ENCODE measurements at places on chromosomes 3 and 15. TPM values are rescaled to one million over a fixed set of nuclear protein-coding genes. Genes with fewer than 3 reads are reported as not detected.

DNA sequence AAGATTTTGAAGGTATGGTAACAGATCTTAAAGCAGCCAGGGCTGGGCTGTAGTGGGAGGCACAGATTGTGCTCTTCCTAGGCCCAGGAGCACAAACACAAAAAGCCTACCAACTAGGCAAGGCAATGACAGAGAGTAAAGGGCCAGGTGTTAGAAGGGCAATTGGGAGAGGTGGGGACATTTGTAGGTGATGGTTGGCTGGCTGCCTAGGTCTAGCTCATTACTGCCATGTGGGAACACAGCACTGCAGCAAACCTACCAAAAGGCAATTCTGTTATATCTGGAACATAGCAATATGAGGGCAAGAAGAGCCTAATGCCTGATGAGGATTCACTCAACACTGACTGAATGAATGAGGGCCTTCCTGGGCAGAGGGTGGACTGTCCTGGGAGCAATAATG lies 30.4 kb downstream of the ARHGEF3 start:
- DNase-seq, result no peak

RPL35A gene
- total RNA-seq, result 405 TPM

C2CD4B gene
- not detected for total RNA-seq

DNA sequence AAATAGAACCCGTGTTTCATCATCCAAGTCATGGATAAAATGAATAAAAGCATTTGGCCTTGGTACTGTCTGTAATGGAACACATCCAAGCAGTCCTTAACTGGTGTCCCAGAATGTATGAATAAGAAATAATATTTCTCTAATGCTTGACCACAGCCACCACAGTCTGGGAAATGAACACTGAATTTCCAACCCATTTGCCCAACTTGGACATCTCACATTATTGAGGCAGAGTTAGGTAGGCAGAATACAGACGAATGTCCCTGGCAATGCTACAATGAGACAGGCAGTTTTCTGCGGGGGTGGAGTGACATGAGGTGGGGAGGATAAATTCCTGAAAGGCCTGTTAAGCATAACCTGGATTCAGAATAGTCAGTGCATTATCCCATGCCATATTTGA lies 245.7 kb downstream of the ZIC1 start:
- peak; percentile 74 for DNase-seq

MTHFS gene
- total RNA-seq, result 17.4 TPM

DNA sequence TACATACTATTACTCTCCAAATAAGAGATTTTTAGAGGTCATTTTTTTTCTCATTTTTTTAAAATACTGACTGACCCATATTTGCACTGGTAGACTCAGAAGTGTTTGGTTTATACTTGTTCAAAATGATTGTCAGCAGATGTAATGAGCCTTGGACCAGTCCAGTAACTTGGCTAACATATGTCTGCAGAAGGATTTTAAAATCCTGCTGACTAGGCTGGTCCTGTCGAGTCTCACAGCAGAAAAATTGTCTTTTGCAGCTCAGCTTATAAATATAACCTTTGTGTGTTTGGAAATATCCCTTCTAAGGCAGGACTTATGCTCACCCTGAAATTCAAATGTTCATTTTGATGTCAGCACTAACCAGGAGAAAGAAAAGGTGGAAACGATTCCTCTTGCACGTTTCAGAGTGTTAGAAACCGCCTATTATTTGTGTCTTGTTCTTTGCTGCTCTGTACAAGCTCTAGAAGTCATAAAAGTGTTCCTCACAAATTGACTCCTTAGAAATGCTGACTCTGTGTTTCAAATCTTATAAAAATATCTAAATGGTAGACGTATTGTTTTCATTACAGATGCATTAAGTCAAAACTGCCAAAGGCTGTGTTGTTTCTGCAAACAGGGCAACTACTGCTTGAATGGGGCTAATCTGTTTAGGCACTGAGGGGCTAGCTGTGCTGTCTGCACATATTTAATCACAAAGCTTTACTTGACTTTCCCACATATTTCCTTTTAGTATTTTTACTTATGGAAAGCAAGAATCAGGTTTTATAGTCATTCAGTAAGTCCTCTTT lies 95.3 kb downstream of the CHL1 start:
- no peak for DNase-seq

DNA sequence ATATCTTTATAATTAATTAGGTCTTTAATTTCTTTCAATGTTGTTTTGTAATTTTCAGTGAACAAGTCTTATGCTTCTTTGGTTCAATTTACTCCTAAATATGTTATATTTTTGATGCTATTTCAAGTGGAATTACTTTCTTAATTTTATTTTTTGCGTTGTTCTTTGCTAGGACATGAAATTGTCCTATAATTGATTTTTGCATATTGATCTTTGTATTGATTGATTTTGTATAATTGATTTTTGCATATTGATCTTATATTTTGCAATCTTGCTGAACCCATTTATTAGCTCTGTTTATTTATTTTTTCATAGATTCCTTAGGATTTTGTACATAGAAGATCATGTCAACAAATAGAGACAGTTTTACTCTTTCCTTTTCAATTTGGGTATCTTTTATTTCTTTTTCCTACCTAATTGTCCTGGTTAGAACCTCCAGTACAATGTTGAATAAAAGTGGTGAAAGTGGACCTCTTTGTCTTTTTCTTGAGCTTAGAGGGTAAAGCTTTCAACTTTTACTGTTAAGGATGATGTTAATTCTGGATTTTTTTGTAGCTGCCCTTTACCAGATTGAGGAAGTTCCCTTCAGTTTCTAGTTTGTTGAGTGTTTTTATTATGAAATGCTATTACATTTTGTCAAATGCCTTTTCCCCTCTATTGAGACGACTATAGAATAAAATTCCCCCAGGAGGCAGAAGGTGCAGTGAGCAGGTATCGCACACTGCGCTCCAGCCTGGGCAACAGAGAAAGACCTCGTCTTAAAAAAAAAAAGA lies 36.8 kb upstream of the CCDC50 start:
- no peak for DNase-seq

GPR62 gene
- total RNA-seq, result not detected

DNA sequence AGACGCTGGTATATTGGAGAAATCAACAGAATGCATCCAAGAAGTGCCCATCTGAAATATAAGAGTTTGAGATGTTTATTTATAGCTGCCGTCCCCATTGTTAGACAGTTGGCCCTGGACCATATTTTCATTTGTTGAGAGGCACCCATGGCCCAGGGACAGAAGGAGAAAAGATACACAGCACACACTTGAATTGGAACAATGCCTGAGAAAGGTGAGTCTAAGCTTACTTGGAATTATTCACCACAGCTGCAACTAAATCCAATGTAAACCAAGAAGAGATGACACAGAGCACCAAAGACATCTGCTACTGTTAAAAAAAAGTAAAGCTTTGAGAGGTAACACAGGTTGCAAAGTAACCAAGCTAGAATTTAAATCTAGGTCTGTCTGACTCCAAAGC lies 525.5 kb upstream of the NAALADL2 start:
- no peak for DNase-seq

LRRFIP2 gene
- total RNA-seq, result 77.7 TPM

GCHFR gene
- 0.54 TPM for total RNA-seq

- DNase-seq, result no peak
Observed at GRCh38 chr3:142709207-142709606, 14.6 kb upstream of the TRPC1 start.

- DNase-seq, result peak; percentile 77
Observed at GRCh38 chr3:120440001-120440703, 10.6 kb downstream of the FSTL1 start.

GRCh38 chr15:45128971-45129639 lies 574 bp downstream of the DUOXA1 start:
- peak; percentile 21 for DNase-seq

DNA sequence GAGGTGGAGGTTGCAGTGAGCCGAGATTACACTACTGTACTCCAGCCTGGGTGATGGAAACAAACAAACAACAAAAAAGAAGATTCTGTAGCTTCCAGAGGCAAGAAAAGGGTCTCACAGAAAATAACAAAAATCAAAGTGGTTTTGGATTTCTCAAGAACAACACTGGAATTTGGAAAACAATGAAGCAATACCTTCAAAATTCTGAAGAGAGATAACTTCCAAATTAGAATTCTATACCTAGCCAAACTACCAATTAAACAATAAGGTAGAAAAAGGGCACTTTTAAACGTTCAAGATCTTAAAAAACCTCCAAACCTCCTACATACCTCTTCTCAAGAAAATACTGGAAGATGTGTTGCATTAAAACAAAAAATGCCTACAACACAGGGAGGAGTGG lies 4.9 kb upstream of the CDCP1 start:
- DNase-seq, result no peak

GRCh38 chr3:142098964-142099363 lies 50.4 kb downstream of the TFDP2 start:
- no peak for DNase-seq

DNA sequence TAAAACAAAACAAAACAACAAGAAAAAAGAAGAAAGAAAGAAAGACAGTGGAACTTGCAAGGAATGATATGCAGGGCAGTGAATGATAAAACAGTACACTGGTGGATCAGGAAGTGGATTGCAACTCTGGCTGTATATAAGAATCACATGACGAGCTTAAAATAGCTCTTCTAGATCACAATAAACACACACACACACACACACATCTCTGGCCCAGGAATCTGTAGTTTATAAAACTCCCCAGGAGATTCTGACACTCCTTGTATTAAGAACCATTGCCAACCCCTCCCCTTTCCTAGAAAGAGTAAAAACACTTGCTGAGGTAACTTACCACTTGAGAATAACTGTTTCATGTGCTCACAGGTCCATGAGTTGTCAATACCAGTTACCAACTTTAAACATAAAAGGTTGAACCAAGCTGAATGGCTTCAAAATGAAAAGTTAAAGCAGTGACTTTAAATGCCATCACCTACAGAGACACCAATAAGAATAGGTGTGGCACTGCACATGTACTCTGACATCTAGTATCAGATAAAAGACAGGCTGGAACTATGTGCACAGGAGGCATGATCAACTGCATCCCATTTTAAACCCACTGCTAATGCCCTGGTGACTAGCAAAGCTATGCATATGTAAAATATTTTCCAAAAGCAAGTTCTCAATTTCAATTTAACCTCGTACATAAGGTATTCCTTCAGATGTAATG lies 3.9 kb downstream of the CPOX start:
- DNase-seq, result no peak

DNA sequence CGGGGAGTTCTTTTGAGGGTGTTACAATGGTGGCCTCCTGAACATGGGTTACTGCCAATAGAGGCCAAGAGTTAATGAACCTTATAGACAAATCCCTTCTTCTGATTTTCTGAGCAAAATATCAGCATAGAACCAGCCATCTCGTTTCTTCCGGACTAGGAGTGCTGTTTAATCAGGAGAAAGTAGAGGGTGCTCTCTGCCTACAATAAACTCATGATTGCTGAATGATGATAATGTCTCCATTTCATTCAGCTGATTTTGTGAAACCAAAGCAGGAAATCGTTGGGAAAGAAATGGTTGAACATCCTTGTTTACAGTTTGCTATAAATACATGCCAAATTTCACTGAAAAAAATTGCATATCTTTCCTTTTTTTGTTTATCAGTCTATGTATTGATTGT lies 142.8 kb upstream of the PLSCR5 start:
- DNase-seq, result peak; percentile 79

GRCh38 chr15:94042180-94042928 lies 189.0 kb upstream of the MCTP2 start:
- DNase-seq, result peak; percentile 83

DNA sequence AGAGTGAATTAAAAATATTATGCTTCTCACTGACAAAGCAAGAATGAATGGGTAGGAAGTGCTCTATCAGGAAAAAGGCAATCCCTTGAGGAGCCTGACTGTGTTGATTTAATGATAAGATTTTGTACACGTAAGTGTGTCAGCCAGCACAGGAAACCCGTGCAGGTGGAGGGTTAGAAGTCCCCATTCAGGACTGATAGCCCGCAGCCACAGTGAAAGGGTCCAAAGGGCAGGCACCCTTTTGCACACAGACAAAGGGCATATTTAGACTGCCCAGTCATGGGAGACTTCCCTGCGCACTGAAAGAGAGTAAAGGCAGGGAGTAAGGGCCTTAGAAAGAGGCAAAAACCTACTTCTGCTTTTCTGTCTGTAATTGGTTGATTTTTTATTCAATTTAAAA lies 26.4 kb upstream of the SKIL start:
- DNase-seq, result no peak

DNA sequence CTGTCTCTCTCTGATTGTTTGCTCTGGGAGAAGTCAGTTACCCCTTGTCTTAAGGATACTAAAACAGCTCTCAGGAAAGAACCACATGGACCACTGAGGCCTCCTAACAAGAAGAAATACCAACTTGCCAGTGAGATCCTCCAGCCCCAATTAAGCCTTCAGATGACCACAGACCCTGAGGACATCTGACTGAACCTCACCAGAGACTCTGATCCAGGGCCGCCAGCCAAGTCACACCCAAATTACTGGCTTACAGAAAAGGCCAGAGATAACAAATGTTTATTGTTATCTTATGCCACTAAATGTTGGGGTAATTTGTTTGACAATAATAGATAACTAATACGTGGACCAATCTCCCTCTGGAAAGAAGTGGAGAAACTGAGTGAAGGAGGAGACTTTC lies 40.2 kb downstream of the SLC12A8 start:
- no peak for DNase-seq

OR4M2 gene
- not detected for total RNA-seq

XPC gene
- total RNA-seq, result 62.1 TPM

CD200R1 gene
- total RNA-seq, result 0.38 TPM

DNA sequence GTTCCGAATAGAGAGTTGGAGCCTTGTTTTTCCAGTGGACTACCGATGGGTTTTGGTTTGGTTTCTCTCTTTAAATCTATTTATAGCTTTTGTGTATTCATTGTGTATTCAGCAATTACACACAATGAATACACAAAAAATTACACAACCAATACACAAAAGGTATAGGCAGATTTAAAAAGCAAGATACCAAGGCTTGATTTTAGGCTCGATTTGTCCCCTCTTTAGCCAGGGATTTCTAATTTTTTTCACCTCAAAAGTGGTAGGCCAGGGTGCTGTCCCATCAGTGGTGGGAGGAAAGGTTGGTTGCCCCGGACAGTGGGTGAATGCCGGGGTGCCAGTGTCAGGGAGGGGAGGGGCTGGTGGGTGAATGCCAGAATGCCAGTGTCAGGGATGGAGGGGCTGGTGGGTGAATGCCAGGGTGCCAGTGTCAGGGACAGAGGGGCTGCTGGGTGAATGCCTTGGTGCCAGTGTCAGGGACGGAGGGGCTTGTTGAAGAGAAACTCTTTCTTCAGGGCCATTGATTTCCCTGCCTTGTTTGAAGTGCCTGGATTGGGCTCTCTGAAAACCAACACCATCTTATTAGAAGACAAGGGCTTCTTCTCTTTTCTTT lies 186.2 kb downstream of the GOLGA6L6 start:
- no peak for DNase-seq

GRCh38 chr15:83435202-83435601 lies 11.9 kb upstream of the SH3GL3 start:
- DNase-seq, result peak; percentile 29

SLC2A2 gene
- not detected for total RNA-seq

- DNase-seq, result no peak
Observed at GRCh38 chr3:186506857-186507256, 37.3 kb downstream of the CRYGS start.
